Stimulated activated CD4-positive, alpha-beta T cell treated with anti-CD3 and anti-CD28 coated beads, Interleukin-1b, Interleukin-23, amount 100 ng/mL, for 1 hour (primary cell): ENCODE measurements at places on chromosomes 3 and 15.
A peak's percentile ranks its signal among the peaks of the same experiment; 100 is the strongest.

DNA sequence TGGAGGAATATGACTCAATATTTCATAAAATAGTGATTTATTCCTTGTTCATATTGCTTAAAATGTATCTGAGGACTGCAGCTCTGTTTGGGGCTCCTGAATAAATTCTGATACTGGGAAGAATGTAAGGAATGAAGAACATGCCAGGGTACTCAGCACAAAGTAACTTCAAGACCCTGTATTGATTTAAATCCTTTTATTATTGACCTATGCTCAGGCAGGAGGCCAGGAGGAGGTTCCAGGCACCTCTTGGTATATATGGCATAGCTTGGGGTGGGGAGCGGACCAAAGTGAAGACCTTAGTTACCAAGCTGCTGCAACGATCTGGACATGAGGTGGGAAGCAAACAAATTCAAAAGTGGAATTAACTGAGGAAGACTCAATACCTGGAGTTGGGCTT is 142.8 kb upstream of the PEX5L start:
- no peak for DNase-seq

DNA sequence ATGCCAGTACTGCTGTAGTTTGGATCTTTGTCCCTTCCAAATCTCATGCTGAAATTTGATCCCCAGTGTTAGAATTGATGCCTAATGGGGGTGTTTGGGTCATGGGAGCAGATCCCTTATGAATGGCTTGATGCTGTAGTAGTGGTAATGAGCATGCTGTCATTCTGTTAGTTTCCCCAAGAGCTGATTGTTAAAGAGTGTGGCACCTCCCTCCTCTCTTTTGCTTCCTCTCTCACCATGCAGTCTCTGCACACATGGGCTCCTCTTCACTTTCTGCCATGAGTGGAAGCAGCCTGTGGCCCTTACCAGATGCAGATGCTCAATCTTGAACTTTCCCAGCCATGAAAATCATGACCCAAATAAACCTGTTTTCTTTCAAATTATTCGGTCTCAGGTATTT is 141.3 kb upstream of the DPPA4 start:
- no peak for DNase-seq

DNA sequence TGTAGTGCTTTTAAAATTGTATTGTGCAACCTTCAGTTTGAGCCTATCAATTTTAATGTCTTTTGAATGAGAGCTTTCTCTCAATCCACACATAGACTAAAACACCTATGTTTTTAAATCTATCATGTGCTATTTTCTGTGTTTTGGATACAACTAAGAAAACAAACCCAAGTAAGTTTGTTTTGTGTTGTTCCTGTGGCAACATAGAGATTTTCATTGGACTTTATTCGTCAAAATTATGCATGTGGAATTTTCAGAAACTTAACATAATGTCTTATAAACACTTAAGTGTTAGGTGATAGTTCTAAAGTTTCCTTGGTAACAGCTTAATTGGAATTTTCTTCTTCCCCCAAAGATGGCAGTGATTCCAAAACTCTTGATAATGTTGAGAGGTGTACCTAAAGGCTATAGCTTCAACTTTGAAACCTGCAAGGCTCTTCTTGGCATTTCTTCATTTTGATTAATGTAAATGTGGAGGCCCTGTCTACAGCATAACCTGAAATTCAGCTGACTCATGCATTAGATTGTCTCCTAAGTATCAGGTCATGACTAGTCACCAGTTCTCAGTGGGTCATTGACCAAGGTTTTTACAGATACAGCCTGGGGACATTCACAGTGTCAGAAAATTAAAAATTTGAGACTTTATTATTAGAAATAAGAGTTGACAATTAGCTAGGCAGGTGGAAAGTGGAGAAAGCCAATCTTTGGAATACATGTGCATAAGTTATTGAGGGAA is 44.4 kb downstream of the COL6A5 start:
- DNase-seq: no peak

DNA sequence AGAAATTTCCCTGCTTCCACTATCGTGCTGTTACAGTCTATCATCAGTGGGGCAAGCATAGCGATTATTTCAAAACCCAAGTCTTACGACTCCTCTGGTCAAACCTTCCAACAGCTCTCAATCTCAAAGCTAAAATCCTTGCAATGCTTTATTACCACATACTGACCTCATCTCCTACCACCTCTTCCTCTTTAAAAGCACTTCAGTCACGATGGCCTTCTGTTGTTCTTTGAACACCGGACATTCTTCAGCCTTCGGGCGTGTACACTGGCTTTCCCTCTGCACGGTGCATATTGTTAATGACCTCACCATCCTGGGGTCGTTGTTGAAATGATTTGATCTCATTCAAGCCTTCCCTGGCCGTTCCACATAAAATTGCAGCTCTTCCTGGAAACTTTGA is 31.1 kb downstream of the MAGEL2 start:
- no peak for DNase-seq

- DNase-seq: peak; percentile 36
Measured at GRCh38 chr3:16884084-16884747, 539 bp upstream of the PLCL2 start.

- no peak for DNase-seq
Measured at GRCh38 chr15:50107157-50107556, 11.9 kb downstream of the ATP8B4 start.

DNA sequence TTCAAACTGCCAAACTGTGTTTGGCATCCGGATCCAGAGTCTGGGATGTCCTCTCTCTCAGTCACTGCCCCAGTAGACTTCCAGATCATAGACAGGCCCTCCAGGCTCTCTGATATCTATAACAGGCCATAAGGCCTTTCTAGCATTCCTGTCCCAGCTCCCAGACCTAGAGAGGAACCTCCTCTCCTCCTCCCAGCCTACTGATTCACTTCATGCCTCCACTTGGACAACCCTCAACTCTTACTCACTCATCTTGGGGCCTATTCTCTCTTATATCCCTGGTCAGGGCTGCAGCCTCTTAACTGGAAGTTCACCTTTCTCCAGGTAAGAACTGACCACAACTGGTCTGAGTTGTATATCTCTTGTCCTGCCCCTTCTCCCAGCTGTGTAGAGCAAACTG is 253.7 kb upstream of the TRIM42 start:
- DNase-seq: no peak

DNA sequence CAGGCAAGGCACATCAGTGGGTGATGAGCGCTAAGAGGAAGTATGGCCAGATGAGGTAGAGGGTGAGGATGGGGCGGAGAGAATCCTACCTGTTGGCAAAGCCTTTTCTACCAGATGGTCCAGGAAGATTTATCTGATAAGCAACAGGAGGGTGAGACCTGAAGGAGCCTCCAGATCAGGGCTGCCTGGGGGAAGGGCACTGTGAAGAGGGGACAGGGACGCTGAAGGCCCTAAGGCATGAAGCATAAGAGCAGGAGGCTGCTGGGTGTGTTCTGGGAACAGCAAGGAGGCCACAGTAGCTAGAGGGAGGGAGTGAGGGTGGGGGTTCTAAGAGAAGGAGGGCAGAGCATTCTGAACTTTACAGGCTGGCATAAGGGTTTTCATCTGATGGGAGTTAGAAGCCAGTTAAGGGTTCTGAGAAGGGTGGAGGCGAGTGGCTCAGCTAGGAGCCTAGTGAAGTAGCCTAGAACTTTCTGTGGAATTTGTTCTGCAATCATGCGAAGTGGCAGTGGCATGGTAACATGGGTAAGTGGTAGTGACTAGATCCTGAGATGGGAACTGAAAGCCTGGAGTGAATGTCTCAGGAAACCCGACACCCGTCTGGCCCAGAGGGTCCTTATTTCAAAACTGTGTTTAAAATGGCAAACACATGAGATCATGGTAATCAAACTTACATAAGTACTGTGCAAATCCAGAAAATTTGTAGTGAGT is 29.9 kb downstream of the CGNL1 start:
- no peak for DNase-seq
